ENCODE measurements at places on chromosomes 7 and 10.

- DNase-seq = no peak
Measured at GRCh38 chr7:86411814-86412213, 231.9 kb upstream of the GRM3 start.

- no peak for DNase-seq
Measured at GRCh38 chr7:136976504-136977251, 108.2 kb downstream of the CHRM2 start.

GRCh38 chr10:80461208-80462183 lies 7.4 kb downstream of the TSPAN14 start:
- no peak for DNase-seq

DNA sequence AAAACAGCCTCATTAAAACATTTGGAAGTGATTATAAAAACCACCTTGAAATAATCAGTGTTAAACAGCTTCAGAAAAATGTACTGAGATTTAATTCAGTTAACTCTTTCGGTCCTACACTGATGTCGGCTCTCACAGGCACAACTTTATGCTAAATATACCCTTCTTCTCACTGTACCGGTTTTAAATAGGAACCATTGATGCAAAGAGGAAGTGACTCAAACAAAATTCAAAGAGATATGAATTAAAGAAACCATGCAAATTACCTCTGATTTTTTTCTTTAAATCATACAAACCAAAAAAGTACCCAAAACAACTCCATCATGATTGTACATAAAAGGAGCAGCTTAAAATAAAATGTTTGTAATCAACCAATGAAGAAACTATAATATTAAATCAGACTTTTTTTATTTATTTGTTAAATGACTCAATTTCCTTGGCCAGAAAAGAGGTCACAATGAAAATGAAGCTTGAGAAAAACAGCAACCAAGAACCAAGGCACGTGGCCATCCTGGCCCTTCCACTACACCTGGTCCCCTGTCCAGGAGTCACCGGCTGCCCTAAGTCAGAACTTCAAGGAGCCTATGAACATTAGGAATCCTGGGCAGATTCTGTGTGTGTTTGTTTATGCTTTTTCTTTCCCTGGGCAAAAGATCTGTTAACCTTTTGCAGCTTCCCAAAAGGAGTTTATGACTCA lies 73.0 kb upstream of the CABCOCO1 start:
- DNase-seq = no peak

GRCh38 chr7:159071260-159071659 lies 73.4 kb downstream of the VIPR2 start:
- DNase-seq = no peak

DNA sequence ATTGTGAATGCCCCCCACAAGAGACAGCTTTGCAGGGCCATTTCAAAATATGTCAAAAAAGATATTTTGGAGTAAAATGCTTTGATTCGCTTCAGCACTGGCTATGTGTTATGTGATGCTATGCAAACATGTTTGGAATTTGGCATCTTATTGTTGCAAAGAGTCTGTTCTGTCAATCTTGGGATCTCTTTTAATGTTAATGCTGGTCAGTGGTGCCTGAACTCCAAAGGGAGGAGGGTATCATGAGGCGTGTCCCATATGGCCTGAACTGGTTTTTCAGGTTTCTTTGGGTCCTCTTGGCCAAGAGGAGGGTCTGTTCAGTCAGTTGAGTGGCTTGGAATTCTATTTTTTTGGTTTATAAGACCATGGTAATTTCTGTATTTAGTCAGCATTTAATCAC lies 81.4 kb downstream of the HECW1 start:
- DNase-seq = no peak

- no peak for DNase-seq
Measured at GRCh38 chr10:117532451-117533107, 10.0 kb upstream of the EMX2 start.

- no peak for DNase-seq
Measured at GRCh38 chr10:129844216-129844766, 119.8 kb downstream of the EBF3 start.

- DNase-seq = no peak
Measured at GRCh38 chr10:77629775-77630506, 7.7 kb downstream of the KCNMA1 start.

All from stimulated activated naive CD8-positive, alpha-beta T cell treated with anti-CD3 and anti-CD28 coated beads, Interleukin-15, amount 100 ng/mL, for 72 hours (primary cell).